GM04503 (cell line): ENCODE measurements at places on chromosomes 2 and 18.

DNA sequence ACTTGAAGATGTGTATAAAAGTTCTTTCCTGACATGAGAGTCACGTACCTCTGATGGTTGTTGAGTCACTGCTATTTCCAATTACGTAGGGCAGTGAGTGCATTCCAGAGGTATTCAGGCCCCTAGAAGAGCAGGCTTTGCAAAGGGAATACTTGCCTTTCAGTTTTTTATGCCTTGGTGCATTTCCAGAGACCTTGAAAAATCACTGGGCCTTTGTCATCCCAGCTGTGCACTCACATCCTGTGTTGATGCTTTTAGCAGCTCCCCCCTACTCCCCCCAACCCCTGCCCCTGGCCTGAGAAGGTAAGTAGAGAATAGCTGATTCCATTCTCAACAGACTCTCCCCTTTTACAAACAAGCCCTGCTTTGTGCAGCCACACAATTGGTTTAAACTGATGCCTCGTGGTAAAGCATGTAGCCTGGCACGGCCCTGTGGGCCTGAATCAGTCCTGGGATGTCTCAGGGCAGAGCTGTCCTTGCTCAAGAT is 174.2 kb downstream of the PRPF40A start:
- peak; percentile 87 for DNase-seq

GRCh38 chr2:70527447-70528080 is 26.1 kb downstream of the TGFA start:
- no peak for DNase-seq

DNA sequence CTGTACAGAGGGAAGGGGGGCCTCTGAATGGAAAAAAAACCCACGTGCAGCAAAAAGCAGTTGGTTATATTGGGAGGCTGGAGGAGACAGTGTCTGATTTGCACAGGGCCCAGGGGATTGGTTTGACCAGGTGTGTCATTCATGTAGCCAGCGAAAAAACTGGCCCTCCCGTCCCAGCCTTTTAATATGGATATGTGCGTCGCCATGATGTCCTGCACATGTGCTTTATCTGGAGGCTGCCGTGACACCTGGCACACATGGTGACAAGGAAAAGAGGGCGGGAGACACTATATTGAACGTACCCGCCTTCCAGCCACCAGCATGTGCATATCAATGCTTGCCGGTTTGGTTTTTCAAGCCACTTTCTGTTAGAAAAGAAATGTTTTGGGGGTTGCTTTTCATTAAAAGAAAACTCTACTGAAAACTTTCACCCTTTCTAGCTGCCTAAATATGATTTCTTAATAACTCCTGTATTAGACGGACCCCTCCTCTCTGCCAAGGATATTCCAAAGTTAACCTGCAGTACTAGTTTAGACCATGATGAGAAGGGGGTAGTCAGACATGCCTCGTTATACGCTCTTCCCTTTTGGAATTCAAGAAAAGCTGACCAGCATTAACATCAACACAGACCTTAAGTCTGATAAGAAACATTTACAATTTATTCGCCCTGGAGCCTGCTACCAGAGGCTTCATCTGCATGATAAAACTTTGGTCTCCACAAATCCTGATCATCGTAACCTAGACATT is 16.2 kb downstream of the SLC25A52 start:
- no peak for DNase-seq

- DNase-seq = no peak
Measured at GRCh38 chr2:216316743-216317142, 55.5 kb downstream of the MARCHF4 start.

- DNase-seq = no peak
Measured at GRCh38 chr2:64653109-64654062, at the start of gene SERTAD2. TSS of gene SERTAD2 (minus strand) at chr2:64653913. CDS start at chr2:64636871, 17,042 bp downstream.

DNA sequence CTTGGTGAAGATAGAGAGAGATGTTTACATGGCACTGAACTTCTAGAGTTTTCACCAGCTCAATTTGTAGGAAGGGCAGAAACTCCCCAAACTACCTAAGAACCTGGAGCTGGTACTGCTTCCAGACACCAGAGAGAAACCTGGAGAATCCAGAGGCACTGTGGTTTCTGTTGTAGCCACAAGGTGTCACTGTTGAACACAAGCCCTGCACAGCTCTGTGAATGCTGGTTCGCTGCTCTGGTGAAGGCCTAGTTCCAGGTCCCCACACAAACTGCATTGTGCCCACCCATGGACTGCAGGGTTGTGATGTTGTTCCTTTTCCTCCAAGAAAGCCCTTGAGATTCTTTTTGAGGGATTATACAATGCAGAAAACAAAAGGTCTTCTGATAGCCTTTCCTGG is 150.5 kb upstream of the HS6ST1 start:
- DNase-seq = no peak
